ENCODE measurements at places on chromosomes 1 and 21.
A peak's percentile ranks its signal among the peaks of the same experiment; 100 is the strongest.

- DNase-seq: no peak
Measured at GRCh38 chr21:33432496-33432895, 29.3 kb downstream of the IFNGR2 start.

DNA sequence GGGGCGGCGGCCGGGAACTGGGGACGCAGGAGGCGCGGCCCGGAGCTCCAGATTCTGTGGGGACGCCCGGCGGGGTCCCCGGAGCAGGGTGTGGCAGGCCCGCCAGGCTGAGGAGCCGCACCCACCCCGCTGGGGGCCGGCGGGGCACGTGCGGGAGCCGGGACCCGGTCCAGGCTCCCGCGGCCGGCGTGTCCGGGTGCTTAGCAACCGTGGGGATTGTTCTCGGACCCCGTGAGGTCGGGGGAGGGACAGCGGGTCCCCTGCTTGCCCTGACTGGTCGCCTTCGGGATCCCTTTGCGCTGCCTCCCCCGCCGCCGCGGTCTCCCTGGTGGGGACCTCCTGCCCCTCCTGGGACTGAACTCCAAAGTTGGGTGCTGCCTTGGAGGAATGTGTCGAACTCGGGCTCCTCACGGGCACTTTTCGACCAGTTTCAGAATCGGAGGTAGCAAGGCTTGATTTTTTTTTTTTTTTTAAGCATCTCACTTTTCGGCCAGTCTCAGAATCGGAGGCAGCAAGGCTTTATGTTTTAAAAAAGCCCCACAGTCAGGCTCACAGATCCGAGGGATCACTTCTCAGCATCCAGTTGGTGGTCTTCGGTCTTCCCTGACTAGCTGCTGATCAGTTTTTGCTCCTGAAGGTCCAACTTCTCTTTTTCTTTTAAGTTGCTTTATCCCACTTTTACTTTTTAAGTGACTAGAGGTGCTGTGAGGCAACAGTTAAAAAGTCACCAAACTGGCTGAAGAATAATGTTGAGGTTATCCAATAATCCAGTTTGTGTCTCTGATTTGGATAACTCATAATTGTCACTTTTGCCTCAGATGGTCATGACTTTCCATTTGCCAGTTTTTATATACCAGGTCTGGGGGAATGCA lies 648 bp downstream of the FAM76A start:
- peak; percentile 28 for DNase-seq

- DNase-seq: no peak
Measured at GRCh38 chr21:34204481-34205439, 131.4 kb downstream of the MRPS6 start.

- DNase-seq: no peak
Measured at GRCh38 chr1:24177161-24177560, 9.9 kb downstream of the IFNLR1 start.

- no peak for DNase-seq
Measured at GRCh38 chr1:154998818-154999570, 3.6 kb upstream of the ZBTB7B start.

GRCh38 chr1:52234708-52235107 lies 92.8 kb downstream of the ZFYVE9 start:
- no peak for DNase-seq

DNA sequence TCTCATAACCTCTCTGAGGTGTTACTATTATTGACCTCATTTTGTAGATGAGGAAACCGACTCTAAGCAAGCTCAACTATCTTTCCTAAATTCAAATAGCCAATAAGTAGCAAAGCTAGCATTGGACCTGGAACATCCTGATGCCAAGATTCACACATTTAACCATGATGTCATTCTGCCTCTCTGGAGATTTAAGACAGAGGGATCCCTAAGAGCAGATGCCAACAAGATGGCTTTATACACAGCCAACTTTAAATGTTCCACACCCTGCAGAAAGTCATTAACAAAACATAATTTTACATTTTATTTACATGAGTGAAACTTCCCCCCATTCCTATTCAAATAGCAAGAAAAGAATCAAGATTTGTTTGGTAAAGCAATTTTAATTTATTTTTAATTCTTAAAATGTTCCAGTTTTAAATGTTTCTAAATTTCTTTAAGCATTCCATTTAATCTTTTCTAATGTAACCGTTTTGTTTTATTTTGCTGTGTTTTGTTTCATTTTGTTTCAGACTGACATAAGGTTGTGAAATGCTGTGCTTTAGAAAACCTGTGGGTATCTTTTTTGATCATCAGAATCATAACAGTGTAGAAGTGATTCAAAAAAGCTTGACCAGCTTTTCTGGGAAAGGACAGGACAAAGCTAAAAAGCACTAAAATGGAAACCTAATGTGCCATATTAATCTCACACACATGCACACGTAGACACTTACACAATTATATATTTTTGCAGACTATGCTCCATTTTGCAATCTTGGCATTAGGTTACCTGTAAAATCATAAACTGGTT lies 7.6 kb upstream of the VAV3 start:
- no peak for DNase-seq

DNA sequence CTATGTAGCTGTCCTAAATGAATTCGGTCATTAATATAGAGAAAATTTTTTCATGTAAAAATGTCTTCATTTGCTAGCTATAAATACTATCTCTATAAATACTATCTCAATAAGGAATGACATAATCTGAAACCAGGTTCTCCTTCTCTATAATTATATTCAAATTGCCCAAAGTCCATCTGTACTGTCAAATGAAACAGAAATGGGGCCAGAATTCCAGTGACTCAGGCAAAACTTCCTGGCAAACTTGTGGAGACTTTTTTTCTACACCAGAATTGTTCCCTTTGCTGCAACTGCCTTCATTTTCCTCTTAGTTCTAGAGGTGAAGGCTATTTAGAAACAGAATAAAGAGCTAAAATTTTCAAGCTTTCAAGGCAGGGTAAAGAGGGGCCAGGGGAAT lies 152.5 kb downstream of the KCNH1 start:
- no peak for DNase-seq
